GM12864 (cell line): ENCODE measurements at places on chromosomes 1 and 21.

DNA sequence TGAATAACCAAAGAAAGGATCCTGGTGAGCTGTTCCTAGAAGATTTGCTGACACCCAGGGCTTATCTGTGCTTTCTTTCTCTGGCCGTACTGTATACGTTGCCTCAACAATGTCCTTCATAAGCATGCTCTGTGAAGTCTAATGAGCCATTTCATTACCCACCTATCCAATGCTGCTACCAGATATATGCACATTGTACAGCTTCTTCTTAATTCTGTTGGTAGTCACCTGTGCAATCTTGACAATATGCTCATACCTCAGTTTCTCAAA, 731.8 kb upstream of the NCAM2 start:
- no peak for DNase-seq

DNA sequence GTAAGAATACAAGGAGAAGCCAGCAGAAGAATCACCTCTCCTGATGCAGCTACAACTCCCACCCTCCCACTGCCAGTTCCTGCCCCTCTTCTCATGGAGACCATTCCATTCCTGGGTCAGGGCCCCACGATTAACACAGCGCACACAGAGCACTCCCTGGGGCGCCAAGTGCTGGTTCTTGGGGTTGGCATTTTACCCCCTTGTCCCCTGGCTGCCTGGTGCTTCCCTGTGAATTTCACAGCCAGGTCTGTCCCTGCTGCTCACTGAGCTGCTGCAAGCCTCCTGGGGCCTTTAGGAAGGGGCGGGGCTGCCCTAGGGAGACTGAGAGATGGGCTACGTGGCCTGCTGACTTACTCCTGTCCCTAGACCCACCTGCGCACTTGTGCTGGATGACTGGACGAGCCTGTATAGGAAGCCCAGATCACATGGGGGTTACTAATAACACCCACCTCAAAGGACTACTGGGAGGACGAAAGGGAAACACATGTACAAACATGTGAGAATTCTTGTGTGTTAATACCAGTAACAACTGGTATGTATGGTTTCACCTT, 4.8 kb downstream of the ZNF672 start:
- peak; percentile 60 for DNase-seq

DNA sequence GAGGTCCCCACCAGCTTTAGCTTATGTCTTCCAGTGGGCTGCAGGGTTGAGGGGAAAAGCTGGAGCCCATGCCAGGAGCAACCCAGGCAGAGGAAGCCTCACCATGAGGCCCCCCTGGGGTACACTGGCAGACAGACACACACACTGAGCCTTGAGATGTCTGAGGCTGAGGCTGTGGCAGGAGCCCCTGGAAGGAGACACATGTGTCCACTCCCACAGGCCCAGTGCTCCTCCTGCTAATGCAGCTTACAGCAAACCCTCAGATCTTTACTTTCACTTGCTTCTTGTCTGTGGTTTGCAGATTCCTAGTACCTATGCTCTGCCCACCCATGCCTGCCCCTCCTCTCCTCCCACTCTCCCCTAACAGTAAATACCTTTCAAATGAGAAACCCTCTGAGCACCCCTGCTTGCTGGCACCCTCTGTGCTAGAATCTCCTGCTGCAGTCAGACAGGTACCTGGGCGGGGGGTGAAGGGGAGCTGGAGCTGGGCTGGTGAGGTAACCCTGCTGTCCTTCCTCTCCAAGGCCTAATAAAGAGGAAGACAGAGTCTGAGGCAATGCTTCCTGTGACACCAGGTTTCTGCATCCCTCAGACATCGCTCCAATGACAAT, 63.4 kb upstream of the NEK2 start:
- DNase-seq, result no peak

DNA sequence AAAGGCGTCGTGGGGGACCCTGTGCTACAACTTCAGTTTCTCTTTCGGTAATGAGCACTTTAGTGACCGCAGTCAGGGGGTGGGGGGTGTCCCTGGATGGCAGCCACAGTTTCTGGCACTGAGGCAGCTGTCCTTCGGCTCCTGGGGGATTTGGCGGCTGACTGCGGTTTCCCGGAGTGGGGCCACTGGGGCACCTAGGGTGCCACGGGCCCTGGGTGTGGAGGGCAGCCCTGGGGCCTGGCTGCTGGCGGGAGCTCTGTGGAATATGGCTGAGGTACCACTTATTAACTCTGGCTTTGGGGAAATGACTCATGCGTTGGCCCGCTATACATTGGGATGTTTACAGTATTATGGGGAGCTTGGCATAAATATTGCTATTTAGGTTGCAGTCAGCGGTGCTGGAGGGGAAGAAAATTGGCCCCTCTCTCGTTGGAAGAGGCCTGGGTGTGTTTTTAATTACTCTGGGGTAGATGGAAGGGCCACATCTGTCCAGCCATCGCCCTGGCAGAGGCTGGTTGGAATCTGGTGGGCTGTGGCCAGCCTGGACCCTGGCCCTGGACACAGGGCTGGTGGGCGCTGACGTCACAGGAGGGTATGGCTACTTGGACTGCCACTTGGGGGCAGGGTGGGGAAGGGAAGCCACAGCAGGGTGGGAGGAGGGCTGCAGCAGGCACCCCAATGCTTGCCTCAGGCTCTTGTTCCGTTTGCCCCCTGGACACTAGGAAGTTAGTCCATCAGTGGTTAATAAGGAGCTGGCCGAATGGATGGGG, 2.0 kb downstream of the EPHB2 start:
- no peak for DNase-seq

DNA sequence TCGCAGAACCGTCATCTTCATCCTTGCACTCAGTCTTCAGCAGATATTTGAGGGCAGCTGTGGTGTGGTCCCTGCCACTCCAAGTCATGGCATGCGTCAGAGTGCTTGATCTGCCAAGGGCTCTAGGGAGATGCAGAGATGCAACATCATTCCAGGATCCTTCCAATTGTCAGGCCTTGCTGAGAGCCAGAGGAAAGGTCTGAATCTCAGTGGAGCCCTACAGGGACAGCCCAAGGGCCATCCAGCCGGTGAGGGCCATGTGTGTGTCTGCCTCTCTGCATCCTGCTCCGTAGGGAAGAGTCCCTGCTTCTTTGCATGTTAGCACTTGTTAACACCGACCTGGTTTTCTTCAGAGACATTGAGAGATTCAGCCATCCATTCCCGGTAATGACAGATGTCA, 17.6 kb downstream of the MAPKAPK2 start:
- DNase-seq, result no peak

GRCh38 chr1:183241471-183241870, 55.4 kb downstream of the LAMC2 start:
- DNase-seq, result no peak

DNA sequence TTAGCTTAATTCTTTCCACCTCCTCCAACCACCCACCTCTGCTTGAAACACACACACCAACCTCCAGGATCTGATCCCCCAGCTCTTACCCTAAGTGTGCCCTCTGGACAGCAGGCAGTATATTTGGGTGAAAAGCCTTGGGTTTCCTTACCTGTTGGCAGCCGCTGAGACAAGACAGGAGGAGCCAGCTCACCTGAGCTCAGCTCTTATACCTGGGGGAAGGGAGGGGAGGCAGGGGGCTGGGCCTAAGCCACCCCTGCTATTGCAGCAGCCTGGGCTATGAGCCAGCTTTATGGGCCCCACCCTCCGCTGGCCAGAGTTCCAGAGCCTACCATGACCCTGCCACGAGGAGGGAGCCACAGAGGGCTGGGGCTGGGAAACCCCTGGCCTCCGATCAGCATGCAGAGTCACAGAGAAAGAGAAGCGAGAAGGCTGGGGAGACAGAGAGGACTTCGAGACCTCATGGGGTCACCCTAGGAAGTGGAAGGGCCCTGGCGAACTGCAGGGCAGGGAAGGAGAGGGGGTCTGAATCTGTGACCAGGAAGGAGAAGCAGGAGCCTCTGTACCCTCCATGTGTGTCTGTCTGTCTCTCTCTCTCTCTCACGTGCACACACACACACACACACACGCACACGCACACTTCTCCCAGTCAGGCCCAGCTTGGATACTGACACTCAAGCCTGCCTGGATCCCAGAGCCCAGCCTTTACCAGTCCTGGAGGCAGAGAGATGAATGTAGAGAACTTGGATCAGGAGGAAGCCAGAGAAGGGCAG, at the start of gene S100A14:
Gene S100A14, minus strand, starts transcription at position 182 of the 773 bp plus-strand sequence. CDS start 467 bp downstream, outside the sequence.
- no peak for DNase-seq
